ENCODE measurements at places on chromosomes 5 and 9.

- DNase-seq: no peak
These were observed 15.9 kb downstream of the ABHD17B start for GRCh38 chr9:71895117-71895516.

GRCh38 chr5:121158451-121158850 lies 693.2 kb upstream of the FTMT start:
- no peak for DNase-seq

DNA sequence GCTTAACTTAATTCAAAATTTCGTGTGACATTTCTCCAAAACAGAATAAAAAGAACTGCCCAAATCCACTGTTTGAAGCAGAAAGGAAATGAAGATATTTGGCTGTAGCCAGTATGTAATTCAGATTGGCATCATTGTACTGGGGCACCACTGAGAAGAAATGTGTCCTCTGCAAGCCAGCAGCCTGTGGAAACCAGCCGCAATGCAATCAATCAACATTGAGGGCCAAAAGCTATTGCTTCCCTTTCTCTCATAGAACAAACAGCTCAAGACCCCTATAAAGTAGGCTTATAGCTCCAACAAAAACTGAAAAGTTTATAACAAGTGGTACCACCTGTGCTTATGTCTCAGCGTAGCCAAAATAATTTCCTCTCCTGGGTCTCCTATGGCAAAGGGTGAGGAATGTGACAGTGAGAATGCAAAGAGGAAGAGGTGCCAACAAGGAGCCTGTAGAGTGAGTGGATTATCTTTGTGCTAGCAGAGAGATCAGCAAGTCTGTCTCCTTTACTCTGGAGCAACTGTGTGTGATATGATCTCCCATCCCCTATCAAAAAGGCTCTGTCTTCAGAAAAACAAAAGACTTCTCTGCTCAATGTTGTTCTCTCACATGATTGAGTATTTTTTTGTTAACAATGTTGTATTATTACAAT lies 1072.3 kb upstream of the DMAC1 start:
- no peak for DNase-seq

GRCh38 chr9:84668196-84669012 lies 1.1 kb upstream of the NTRK2 start:
- DNase-seq: no peak

DNA sequence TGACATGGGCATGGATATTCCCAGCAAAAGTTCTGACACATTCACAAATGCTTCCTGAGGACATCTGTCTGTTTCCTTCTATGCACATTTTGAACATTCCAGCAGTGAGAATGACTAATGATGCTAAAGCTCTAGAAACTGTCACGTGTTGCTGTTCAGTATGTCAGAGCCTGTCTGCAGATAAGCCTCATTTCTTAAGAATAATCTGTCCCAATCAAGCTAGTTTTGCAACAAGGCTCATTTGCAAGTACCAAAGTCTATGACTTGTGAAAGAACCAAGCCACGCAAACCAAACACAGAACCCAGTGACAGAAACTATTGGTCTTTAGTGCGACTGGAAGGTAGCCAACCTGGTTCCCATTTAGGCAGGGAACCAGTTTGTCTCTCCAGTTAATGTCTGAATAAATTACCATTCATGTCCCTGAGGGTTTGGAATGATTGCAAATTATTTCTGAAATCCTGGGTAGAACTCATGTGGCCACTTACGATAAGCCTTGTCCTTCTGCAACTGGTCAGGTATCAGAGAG lies 178.5 kb downstream of the C9orf152 start:
- no peak for DNase-seq

- DNase-seq: no peak
These were observed 143.3 kb upstream of the IRX2 start for GRCh38 chr5:2894736-2895135.

DNA sequence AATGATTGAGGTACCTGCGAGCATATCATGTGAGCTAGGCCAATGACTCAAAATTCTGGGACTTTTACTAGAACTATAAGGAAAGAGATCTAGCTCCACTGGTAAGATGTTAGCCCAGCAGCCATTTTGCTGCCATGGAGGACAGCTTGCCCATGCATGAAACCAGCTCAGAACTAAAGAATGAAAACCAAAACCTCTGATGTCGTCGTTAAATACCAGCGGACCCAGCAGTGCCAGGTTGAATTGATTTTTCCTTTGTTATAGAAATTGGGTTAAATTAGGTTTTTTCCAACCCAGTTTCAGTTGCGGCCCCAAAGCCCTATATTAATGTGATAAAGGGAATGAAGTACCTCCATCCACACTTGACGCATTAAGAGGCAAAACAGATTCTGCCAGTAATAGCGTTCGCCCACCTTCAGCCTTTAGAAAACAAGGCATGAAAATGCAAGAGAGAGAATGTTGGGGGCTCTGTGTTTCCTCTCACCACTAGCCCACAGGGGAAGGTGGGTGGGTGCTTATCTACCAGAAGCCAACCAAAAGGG lies 5.5 kb upstream of the ITK start:
- no peak for DNase-seq

DNA sequence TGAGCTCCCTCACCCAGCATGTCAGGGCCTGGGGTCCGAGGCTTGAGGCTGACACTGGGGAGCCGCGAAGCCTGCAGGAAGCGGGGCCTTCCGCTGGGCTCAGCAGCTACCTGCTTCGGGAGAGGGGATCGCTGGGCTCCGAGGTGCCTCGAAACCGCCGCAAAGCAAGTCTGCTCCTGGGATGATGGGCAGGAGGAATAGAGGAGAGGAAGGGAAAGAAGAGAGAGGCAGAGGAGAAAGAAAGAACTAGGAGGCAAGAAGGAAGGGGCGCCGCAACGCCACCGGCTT lies 1.5 kb upstream of the PRDM12 start:
- no peak for DNase-seq

DNA sequence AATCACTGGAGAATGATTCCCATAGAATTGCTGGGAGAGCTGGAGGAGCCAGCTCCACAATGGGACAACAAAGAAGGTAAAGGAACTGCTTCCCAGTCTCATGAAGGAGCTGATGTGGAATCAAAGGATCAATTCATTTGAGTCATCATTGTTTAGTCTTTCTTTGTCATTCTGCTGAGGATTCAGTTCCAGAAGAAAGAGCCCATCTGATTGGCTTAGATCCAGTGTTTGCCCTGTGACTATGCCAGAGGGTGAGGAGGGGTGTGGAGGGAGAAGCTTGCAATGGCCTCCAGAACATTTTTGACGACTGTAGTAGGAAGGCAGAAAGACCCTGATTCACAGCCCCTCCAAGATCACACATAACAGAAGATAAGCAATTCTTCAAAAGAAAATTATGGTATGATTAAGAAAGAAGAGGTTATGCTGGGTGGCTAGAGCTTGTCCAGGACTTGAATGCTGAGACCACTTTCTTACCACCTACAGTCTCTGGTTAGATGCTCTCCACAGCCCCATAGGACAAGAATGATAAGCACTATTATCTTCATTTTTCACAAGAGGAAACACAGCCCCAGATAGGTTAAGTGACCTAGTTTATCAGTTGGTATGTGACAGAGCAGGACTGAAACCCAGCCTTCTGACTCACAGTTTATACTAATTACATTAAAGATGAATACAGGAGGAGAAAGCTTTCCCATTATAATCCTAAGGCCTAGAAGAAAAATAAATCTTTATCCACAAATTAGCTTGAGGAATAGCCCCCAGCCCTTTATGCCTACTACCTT lies 363.1 kb downstream of the PRELID2 start:
- DNase-seq: no peak

DNA sequence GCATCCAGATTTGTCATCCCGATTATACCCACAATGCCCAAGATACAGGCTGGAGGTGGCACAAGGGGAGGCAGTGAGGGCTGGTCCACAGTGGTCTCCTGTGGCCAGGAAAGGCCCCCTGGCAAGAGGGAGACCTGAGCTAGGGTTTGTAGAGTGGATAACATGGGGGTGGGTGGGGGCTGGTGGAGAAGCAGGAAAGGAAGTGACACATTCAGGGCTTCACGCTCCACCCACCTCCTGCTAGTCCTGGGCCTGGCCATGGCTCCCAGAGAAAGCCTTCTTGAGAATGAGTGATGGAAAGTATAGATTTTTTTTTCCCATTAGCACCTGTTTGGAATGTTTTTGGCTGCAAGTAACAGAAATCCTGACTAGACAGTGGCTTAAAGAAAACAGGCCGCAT lies 81.3 kb downstream of the ANKRD33B start:
- DNase-seq: no peak

- no peak for DNase-seq
These were observed 958 bp downstream of the CD180 start for GRCh38 chr5:67195406-67196275.

GRCh38 chr5:132592521-132592920 lies 35.7 kb downstream of the RAD50 start:
- DNase-seq: no peak

DNA sequence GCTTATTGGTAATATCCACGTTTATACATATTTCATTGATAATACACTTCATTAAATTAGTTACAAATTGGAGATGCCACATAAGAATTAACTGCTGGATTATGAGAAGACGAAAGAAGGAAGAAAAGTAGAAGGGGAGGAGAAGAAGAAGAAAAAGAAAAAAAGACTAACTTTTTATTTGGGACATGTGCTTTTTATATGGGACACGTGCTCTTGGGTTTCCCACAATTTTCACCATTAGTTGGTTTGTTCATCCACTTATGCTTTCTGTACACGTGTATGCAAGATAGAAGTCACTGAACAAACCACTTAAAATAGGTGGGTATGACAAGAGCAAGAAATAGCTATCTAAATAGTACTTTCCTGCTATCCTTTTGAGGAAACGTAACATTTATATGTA lies 98.6 kb downstream of the MRPS30 start:
- no peak for DNase-seq

DNA sequence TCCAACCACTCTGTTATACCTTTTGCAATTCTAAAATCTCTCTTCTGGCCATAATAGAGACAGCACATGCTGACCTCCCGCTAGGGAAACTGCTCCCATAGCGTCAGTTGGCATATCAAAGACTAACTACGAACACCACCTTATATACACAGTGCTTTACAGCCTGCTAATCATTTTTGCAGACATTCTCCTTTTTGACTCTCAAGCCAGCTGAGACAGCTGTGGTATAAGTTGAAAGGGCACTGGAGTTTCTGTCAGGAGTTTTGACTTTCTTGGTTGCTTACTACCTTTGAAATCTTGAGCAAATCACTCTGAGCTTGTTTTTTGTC lies 160.2 kb upstream of the TBCA start:
- no peak for DNase-seq

- no peak for DNase-seq
These were observed 96.3 kb upstream of the RANBP3L start for GRCh38 chr5:36397901-36398536.

DNA sequence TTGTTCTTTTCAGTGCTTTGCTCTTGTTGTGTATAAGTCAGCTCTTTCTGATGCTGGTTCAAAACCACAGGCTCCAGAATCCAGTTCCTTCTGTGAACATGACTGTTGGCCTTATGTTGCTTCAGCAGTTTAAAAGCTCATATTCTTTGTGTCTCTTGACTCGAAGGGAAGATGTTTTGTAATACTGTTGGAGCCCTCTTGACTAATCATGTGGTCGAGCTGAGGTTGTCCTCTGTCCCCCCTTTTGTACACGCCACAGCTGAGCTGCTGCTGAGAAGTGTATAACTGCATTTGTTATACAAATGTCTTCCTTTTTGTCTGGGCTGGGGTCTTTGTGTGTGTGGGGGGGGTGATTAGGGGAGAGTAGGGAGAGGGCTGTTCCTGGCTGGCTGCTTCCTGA lies 35.8 kb downstream of the SLC36A1 start:
- DNase-seq: no peak

DNA sequence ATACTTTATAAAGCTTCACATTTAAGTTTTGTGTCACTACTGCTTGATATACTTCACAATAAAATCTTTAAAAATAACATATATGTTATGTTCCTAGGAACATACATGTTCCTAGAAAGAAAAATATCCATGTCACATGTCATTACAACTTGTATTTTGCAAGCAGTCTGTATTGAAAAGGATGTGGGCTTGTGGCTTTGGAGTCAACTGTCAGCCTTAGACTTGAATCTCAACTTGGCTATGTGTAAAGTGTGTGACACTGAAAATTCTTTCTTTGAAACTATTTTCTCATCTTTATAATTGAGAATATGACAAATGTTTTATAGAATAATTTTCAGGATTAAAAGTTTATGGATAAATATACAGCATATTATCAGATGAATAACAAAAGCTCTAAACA lies 273.1 kb downstream of the KIAA0825 start:
- no peak for DNase-seq

DNA sequence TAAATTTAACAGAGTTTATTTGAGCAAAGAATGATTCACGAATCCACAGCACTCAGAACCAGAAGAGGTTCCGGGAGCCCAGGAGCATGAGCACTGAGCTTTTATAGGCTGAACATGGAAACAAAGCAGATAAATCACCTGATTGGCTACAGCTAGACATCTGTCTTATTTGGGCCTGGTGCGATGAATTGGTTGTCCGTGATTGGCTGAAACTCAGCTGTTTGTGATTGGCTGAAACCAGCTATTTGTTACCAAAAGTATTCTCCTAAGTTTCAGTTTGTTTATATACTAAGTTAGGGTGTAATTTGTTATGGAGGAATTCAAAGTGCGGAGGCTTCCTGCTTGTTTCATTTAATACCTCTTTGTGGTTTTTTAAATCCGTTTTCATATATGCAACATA lies 15.8 kb upstream of the LCP2 start:
- DNase-seq: no peak

- DNase-seq: no peak
These were observed 511.5 kb downstream of the FOXD4L5 start for GRCh38 chr9:64773491-64773931.

DNA sequence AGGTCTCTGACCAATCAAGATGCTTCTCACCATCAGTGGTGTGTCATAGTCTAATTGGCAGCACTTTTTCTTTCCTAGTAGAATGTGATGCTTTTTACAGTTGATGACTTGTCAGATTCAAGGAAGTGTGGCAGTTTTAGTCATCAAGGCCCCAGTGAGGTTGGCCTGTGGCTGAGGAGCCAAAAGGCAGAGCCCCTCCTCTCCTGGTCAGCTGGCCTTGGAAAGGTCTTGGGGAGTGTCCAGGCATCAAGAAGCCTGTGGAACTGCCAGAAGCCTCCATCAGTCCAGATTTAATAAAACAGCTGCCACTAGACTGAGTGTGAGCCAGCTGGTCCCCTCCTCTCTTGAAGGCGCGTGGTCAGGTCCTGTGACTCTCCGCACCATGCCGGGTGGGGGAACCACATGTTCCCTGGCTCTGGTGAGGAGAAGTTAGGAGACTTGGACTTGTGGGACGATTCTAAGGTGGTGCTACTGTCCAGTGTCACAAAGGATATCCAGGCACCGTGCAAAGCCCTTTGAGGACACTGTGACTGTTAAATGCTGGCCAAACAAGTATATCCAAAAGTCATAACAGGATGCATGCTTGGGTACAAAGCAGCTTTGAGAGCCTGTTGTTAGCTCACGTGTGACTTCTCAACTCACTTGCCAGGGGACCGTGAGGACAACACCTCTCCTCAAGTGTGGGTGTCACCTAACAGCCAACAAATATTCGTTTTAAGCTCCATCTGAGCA lies 6.1 kb upstream of the ANGPTL2 start:
- DNase-seq: no peak

DNA sequence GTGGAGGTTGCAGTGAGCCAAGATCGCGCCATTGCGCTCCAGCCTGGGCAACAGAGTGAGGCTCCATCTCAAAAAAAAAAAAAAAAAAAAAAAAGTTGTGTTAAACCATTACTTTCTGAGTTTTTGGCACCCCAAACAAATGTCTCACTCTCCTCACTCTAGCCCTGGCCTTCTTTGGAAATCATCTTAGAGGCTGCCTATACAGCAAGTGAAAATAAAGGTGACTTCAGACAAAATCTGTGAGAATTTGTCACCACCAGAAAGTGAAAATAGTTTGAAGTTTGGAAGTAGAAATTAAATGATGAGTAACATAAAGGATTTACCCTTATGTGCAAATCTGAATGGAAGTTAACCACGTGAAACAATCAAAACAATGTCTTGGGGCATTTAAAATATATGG lies 7.2 kb upstream of the ZNF131 start:
- DNase-seq: no peak
